ENCODE measurements at places on chromosomes 7 and 10.

GRCh38 chr7:1664711-1665548 is 5.1 kb upstream of the ELFN1 start:
- DNase-seq = peak; percentile 28

- DNase-seq = no peak
These were observed 66.1 kb upstream of the AQP1 start for GRCh38 chr7:30845426-30846135.

DNA sequence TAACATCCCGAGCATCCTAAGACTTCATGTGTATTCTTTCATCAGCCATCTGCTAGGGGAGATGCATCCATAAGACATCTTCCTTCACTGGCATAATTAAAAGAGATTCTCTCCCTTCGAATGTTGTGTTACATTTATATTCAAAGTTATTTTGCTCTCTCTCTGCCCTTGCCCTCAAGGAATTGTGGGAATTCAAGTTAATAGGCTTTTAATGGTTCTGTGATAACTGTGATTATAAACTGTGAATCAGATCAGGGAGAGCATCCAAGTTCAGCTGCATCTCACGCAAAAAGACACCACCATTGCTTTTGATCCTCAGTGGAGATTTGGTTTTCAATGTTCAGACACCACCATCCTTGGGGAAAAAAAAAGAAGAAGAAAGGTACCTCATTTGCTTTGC is 9.2 kb upstream of the TEX36 start:
- no peak for DNase-seq

- DNase-seq = no peak
These were observed 43.4 kb upstream of the ITGB8 start for GRCh38 chr7:20287317-20287716.

DNA sequence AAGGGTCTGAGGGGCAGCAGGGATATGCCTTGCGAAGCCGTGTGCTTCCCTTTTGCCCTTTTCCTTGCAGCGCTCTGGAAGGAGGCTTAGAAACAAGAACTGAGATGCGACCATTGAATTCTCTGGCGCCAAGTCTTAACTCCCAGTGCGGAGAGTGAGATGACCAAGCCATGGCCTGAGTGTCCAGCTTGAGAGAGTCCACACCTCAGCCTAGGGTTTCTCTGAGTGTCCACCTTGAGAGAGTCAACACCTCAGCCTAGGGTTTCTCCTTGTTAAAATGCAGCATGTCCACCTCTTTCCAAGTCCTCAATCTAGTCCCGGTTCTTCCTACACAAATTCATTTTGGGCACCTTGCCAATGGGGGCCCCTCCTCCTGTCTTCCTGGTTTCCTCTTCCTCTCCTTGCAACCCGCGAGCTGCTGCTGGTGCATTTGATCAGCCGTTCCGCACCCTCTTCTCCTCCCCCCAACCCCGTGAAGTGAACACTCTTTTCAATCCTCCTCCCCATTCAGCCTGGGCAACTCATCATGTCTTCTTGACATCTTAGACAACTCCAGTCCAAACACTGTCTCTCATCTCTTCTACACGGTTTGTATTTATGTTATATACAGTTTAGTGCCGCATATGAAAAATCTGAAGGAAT is 178.2 kb upstream of the PITRM1 start:
- DNase-seq = no peak

DNA sequence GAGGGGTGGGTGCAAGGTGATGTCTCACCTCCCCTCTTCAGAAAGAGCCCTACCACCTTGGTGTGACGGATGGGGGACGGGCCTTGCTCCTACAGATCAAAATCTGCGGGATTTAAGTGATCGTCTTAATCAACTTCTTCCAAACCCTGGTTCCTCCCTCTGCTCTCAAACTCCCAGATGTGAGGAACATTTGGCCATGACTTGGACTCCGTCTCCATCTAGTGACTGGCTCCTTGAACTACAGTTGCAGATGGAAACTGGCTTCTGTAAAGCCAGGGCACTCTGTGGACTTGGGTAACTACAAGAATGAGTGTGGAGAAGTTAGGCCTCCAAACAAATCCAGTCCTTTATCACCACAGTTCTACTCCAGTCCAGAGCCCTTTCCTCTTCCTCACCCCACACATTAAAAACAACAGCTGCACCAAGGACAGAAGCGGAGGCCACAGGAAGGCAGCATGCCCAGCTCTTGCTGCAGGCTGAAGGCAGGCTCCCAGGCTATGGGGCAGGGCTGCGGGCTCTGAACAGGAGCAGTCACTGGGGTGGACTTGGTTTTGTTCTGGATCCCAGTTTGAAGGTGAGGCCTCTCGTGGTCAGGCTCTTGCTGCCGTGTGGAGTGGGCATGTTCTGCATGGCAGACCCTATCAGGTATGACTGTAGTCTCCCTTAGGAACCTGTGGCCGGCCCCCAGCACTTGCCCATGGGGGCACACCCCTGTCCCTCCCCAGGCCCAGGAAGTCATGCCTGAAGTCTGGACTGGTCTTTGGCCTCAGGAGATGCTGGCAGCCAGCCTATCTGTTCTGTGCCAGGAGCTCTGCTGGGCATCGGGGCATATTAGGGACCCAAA is 79.4 kb downstream of the VWC2 start:
- no peak for DNase-seq

DNA sequence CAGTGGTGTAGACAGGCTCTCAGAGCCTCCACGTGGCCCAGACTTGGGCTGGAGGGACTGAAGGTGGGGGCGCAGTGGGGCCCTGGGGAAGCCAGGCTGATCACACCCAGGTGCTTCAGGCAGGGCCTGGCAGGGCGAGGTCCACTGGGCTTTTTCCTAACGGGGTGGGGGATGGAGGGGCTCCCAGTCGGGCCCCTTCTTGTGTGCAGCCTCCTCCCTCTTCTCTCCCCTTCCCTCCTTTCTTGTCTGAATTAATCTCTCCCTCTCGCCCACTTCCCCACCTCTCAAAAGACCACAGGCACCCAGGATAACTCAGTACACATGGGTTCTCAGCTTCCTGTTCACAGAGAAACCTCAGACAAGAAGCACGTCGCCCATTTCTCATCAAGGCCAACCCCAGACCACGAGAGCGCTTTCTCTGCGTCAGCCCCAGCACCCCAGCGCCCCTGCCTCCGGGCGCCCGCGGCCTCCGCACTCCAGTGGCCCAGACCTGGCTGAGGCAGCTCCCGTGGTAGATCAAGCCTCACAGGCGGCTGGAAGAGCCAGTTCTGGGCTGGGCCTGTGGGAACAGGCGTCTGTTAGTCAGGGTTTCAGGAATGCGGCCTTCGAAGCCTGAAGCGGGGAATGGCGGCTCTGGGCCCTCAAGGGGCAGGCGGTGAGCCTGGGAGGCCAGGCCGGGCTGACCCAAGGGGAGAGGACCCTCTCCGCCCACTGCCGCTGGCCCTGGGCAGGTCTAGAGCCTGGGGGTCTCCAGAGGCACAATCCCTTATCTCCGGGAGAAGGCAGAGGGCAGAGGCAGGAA is 50.6 kb downstream of the PWWP2B start:
- peak; percentile 57 for DNase-seq

DNA sequence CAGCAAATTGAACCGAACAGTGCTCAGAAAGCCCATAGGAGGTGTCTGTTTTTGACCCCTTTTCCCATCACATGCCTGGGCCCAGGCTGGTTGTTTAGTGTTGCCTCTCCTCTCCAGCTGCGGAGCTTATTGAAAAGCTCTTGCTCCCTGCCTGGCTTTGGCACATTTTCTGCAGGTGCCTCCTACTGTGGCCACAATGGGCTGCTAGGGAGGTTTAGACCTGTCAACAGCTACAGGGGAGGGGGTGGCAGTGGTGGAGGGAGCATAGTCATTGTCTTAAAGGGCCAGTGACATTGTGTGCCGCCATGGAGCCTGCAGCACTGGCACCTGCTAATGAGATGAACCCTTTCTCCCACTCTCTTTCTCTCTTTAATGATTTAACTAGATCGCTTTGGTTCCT is 13.2 kb upstream of the ENO4 start:
- no peak for DNase-seq

- DNase-seq = no peak
These were observed 20.0 kb upstream of the HUS1 start for GRCh38 chr7:47999413-47999812.

- no peak for DNase-seq
These were observed 217.1 kb downstream of the CAMK1D start for GRCh38 chr10:12566161-12567115.

DNA sequence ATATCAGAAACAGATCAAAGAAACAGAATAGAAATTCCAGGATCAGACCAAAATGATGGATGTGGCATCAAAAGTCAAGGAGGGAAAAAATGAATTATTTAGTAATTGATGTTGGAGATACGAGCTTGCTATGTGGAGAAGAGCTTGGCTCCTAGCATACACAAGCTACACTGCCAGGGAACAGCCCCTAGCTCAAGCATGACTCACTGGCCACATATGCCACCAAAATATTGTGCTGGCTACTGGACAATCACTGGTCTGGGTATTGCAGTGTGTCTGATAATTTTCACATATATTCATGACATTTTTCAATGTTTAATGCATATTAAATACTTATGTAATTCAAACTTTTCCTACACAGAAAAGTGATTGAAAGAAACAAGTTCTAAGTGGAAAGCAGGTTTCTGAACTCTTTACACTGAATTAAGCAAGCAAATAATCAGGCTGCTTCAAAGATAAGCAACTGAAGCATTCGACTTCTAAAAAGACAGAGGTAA is 59.3 kb downstream of the OAT start:
- DNase-seq = no peak

- no peak for DNase-seq
These were observed 91.9 kb upstream of the MBL2 start for GRCh38 chr10:52864201-52865106.

All from activated T-helper 1 cell treated with anti-CD3 and anti-CD28 coated beads, Interleukin-2, amount 50 U/mL, for 16 hours (primary cell).